ENCODE measurements at places on chromosomes 1 and 21.

DNA sequence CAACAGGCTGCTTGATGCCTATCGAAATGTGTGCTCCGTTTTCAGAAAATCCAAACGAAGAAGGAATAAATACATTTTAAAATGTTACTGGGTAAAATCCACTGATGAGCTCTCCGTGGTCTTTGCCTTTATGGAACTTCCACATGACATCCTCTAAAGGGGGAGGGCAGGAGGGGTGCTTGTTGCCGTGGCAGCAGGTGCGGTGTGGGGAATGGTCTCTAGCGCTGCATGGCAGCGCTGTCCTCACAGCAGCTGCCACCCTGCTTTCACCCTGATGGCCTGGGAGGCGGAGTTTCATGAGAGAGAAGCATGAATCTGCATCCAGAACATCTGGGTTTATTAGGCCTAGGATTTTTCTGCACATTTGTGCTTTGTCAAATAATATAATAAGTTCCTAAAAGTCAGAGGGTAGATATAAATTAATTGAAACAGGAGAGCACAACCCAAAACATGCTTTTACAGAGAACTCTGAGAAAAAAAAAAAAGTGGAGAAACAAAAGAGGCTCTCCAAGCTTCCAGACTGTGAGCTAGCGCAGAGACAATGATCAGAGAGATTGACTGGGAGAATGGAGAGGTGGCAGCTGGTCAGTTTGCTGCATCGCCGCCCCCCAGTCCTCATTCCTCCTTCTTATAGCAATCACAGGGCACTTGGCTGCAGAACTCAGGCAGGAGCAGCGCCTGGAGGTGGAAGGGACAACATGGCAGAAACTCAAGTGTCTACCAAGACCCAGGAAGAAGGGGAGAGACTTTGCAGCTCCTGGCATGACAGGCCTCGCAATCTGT lies 228.6 kb downstream of the DSCAM start:
- no peak for DNase-seq

DNA sequence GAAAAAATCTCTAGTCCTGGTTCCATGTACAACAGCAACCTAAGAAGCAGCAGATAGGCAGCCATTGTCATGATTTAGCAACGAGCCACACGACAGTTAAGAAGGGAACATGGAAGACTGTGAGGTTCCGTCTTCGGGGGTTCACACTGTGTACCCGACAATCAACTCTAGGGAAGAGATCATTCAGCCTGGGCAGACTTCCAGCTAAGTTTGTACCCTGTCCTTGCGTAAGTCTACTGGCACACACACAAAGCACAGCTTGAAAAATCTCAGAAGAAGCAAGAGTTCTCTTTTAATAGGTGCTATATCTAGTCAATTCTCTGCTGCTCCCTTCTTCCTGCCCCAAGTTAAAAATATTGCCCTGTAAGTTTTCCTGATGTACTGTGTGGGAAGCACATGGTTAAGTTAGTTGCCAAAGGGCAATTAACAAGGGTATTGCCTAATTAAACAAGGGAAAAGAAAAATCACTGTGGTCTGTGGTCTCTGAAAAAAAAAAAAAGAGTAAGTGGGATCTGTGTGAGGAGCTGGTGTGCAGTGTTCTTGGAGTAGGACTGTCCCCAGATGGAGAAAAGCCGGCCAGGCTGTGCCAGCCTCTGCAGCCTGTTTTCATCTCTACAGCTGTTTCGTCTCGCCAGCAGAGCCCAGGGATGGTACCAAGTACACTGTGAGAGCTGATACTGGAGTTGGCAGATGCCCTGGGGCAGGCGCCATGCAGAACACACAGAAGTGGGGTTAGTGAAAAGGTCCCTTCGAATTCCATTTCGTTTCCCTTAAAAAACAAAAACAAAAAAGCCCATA lies 6.4 kb upstream of the MYBPHL start:
- no peak for DNase-seq

DNA sequence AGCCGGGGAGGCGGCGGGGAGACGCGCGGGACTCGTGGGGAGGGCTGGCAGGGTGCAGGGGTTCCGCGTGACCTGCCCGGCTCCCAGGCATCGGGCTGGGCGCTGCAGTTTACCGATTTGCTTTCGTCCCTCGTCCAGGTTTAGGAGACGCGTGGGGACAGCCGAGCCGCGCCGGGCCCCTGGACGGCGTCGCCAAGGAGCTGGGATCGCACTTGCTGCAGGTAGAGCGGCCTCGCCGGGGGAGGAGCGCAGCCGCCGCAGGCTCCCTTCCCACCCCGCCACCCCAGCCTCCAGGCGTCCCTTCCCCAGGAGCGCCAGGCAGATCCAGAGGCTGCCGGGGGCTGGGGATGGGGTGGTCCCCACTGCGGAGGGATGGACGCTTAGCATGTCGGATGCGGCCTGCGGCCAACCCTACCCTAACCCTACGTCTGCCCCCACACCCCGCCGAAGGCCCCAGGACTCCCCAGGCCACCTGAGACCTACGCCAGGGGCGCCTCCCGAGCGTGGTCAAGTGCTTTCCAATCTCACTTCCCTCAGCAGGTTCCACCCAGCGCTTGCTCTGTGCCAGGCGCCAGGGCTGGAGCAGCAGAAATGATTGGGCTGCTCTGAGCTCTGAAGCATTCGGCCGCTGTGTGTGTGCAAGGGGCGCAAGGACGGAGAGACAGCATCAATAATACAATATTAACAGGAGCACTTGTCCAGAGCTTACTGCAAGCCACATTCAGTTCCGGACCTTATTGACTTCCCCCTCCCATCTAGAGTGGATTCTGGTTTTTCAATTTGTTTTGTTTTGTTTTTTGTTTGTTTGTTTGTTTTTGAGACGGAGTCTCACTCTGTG lies 10.3 kb downstream of the SIM2 start:
- DNase-seq = no peak

GRCh38 chr1:16051039-16051438 lies 7.5 kb downstream of the CLCNKB start:
- DNase-seq = no peak

DNA sequence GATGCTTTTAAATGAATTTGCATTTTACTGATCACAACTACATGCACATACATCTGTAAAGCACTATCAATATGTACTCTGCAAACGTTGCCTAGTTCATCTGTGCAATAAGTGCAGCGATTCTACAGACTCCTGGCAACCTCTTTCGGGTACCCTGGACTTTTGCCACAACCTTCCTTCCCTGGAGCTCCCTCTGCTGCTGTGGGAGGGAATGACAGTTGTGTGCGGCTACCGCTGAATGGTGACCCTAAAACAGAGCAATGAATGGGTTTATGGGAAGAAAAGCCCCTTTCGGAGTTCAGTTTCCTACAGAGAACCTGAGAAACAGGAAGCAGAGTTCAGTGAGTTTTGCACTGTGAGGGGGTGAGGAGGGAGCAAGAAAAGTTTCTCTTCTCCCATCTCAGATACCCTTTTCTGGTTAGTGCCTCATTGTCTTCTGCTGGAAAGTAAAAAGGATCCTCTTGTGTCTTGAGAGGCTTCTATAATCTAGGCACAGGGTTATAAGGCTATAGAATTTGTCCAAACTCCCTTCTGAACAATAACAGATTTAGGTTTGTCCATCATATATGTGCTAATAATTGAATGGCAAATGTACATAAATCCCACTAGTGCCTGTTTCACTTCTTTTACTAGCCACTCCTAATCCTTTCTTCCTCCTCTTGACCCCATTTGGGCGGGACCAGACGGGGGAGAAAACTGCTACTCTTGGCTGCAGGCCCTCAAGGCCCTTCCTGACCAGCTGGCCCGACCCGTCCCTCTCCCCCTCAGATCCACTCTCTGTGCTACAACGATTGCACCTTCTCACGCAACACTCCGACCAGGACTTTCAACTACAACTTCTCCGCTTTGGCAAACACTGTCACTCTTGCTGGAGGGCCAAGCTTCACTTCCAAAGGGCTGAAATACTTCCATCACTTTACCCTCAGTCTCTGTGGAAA lies 19.8 kb upstream of the SARS1 start:
- peak; percentile 41 for DNase-seq

DNA sequence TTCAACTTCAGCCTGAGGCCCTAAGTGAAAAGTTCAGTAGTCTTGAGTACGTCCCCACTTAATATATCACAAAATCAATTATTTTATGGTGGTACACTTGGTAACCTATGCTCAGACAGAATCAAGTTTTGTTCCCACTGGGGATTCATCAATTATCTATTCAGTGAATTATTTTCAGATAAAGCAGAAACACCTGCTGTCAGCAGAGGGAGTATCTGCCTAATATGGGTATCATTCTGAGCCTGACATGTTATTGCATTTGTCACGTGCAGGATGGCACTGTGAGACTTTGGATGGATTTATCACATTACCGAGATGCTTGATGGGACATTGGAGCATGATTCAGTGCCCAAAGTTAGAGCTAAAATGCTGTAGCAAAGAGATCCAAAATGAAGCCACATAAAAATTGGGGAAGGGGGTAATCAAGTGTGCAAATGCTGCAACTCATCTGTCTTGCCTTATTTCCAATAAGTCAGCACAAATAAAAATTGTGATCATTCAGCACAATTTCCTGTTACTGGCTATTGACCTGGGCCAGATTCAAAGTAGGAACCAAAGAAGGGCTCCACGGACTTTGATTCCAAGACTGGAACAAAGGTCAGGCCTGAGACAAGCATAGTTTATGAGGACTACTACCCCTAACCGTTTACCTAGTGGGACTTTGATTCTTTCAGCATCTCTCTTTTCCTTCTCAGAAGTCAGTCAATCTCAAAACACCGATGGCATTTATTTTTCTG lies 657.6 kb downstream of the LMO4 start:
- DNase-seq = no peak

GRCh38 chr21:45532826-45533360 lies 9.3 kb downstream of the SLC19A1 start:
- DNase-seq = peak; percentile 27

DNA sequence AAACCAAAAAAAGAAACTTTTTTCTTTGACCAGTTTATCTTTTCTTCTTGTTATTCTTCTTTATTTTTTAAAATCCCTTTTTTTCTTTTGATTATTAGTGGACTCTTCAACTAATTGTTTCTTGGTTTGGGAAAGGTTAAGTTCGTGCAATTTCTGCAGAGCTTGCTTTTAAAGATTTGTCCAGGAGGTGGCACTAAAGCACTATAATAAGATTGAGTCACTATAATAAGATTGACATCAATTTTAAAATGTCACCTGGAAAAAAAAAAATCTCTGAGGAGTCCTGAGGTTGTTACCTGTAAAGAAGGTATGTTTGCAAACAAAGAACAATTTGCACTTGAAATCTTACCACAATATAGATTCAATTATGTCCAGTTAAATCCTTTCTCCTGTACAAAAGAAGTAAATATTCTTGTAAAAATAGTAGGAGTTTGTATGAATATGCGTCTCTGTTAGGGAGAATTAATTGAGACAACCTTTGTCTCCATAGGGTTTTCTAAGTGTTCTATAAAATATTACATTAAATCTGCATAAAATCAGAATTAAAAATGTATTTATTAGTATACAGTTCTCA lies 166.7 kb downstream of the ADGRL4 start:
- DNase-seq = no peak
